ENCODE measurements at places on chromosomes 7 and 10. TPM values are rescaled to one million over a fixed set of nuclear protein-coding genes. Genes with fewer than 3 reads are reported as not detected.

Gene CACUL1
- 29.0 TPM for total RNA-seq

Gene DPYSL4
- total RNA-seq, result 1.6 TPM

Gene KCNMA1
- total RNA-seq, result 51.2 TPM

Gene WDFY4
- total RNA-seq, result not detected

Gene GPR26
- total RNA-seq, result not detected

Gene PMPCB
- 61.4 TPM for total RNA-seq

Gene RPEL1
- total RNA-seq, result 0.37 TPM

Gene EVX1
- not detected for total RNA-seq

Gene NPFFR1
- total RNA-seq, result not detected

Gene PSD
- total RNA-seq, result 1.6 TPM

Gene ANXA8
- total RNA-seq, result 0.20 TPM

Gene GIMAP5
- total RNA-seq, result not detected

Gene TMEM176A
- total RNA-seq, result not detected

Gene C10orf67
- under 0.01 TPM for total RNA-seq

Gene MAT1A
- total RNA-seq, result not detected

Gene CEP55
- total RNA-seq, result 30.5 TPM

Gene KIAA1217
- 7.3 TPM for total RNA-seq

Gene ZC3HAV1L
- 14.5 TPM for total RNA-seq

Gene ZNF92
- 9.0 TPM for total RNA-seq

Gene SSC4D
- 0.39 TPM for total RNA-seq

Gene ZNF138
- total RNA-seq, result 7.2 TPM

Gene RBP3
- not detected for total RNA-seq

Gene CLCN1
- total RNA-seq, result not detected

Gene PLAU
- total RNA-seq, result 63.9 TPM

Gene GPR85
- 1.8 TPM for total RNA-seq

Gene CPN1
- not detected for total RNA-seq

Gene SH2D4B
- total RNA-seq, result not detected

Gene GIMAP4
- not detected for total RNA-seq

Gene SORCS1
- total RNA-seq, result not detected

Gene MRPS33
- total RNA-seq, result 26.0 TPM

Gene PNLIPRP3
- 0.37 TPM for total RNA-seq

Gene HOXA4
- total RNA-seq, result 1.4 TPM

Gene CHST3
- 23.5 TPM for total RNA-seq

Gene GBX1
- total RNA-seq, result not detected

Gene MIOS
- 36.7 TPM for total RNA-seq

Gene AKR1C1
- total RNA-seq, result 216 TPM

Gene CYP2C19
- not detected for total RNA-seq

Gene PTN
- 0.20 TPM for total RNA-seq

Data from subcutaneous preadipocyte (primary cell).